ENCODE measurements at places on chromosomes 3 and 15.

DNA sequence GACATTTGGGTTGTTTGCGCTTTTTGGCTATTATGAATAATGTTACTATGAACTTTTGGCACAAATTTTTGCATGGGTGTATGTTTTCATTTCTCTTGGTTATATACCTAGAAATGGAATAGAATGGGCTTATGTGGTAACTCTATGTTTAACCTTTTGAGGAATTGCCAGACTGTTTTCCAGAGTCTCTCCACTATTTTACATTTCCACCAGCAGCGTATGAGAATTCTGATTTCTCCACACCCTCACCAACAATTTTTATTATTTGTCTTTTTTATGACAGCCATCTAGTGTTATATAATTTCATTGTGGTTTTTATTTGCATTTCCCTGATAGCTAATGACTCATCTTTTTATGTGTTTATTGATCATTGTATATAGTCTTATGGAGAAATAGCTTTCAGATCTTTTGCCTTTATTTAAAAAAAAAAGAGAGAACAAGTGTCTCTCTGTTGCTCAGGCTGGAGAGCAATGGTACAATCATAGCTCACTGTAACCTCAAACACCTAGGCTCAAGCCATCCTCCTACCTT lies 247.2 kb downstream of the OPA1 start:
- no peak for DNase-seq

DNA sequence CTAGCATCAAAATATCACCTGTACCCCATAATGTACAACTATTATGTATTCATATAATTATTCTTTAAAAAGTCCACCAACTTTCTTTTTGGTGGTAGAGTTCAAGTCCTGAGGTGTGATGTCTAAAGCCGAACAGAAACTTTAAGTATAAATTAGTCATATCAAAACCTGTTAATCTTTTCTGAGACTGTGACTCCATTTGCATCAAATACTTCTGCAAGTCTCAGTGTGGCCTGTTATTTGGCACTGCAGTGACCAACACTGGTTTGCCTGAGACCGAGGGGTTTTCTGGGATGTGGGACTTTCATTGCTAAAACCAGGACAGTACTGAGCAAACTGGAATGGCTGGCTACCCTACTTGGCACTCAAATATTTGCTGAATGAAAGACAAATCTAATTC lies 7.3 kb downstream of the NGLY1 start:
- DNase-seq = no peak

DNA sequence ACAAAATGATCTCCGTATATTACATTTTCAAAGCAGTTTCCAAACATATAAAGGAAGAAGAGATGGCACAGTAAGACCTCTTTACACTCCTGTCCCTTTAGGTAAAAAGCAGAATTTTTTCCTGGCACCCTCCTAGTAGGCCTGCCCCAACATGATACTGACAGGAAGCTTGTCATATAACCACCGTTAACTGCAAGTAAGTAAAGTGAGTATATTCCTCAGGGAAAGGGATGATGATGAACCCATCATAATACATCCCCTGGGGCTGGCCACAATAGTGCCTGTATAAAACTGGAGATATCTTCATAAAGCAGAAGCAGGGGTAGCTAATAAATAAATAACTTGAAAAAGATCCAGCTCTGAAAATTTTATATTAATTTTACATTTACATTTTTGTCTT lies 893.0 kb downstream of the DIPK2A start:
- DNase-seq = no peak

DNA sequence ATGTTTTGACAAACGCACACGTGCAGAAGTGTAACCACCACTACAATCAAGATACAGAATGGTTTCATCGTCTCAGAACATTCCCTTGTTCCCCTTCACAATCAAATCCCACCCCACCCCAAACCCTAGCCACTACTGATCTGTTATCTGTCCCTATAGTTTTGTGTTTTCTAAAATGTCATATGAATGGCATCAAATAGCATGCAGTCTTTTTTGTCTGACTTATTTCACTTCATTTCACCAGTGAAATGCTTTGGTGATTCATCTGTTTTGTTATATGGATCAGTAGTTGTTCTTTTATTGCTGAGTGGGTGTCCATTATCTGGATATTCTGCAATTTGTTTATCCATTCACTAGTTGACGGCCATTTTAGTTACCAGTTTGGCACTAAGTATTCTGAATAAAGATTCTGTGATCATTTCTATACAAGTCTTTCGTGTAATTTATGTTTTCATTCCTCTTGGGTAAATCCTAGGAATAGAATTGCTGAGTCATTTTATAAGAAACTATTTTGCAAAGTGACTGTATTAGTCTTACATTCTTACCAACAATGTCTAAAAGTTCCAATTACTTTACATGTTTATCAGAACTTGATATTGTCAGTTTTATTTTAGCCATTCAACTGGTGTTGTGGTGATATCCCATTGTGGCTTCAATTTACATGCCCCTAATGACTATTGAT lies 232.8 kb downstream of the CLSTN2 start:
- DNase-seq = no peak

DNA sequence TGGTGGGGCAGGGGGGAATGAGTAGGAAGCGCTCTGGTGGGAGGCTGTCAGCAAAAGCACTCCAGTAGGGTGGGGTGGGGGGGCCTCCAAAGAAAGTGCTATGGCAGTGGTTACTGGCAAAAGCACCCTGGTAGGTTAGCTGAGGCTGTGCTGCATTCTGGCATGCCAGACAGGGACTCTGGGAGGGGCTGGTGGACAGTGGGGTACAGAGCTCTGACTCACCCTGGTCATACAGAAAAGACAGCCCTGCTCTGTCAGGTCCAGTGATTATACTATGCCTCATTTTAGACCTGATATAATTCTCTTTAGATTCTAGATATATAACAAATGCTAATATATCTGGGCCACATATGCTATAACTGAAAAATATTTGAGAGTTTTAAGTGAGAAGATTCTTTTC lies 82.8 kb upstream of the CPNE4 start:
- DNase-seq = no peak

DNA sequence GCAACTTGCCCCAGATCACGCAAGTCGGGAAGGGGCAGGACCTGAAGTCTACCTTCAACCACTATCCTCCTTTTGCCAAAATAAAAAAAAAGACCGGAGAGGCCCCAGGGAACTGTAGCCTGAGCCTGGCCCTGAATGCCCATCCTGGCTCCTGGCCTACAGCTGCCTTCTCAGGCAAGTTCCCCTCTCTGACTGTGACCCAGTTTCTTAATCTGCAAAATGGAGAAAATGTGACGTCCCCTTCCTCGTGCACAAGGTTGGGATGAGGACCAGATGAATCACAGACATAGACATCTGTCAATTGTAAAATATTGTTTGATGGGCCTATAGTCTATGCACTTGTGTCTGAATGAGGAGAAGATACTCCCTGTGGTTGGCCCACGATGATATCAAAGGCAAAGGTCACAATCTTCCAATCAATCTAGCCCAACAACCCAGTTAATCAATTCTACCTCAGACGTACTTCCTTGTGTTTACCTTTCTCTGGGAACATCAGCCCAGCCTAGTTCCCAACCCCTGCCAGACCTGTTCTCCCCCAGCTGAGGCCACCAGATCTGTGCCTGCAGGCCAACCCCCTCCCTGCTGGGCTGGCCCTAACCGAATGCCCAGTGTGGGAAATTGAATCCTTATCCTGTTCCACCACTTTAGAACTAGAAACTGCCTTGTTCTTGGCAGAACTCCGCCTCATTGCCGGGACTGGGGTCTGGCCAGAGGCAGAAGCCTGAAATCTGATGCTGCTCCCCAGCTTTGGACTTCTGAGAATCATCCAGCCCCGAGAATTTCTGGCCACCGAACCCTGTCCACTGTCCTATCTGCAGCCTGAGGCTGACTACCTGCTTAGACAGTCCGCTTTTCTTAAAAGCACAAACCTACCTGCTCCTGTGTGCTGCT lies 101.8 kb upstream of the LIPC start:
- DNase-seq = no peak

DNA sequence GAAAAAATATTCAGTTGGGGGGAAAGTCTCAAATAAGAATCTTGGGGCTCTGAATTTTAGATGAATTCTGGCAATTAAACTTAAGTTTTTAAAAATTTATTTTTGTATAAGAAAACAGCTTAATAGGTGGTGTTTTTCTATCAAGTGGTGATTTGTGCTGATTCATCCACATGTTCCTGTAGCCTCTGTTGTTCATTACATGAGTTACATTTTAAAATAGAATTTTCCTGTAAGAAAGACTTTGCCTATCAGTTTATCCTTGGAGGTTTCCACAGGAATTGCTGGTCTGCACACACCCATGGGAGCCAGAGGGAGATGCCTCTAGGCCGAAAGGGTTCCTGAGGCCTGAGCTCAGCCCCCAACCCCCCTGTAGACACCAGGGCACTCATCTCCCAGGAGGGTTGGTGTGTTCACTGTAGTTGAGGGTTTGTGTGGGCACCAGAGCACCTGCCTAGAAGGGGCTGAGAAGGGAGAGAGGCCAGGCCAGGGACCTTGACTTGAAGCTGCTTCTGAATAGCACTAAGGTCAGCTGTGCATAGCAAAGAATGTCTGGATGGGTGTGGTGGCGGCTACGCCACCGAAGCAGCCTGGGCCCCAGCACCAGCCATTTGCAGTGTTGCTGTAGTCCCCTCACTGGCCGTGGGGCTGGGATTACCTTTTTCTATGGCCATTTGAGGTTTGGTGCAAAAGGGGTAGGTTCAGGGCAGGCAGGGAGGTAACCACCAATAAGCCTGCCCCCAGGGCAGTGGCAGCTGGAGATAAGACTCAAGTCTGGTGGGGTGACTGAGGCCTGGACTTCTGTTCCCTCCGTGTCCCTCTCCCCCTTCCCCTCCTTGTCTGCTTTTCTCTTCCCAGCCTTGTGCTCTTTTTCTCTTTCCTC lies 11.9 kb downstream of the DNAJA4 start:
- DNase-seq = no peak

- no peak for DNase-seq
Observed at GRCh38 chr15:100373942-100374341, 32.2 kb upstream of the ADAMTS17 start.

DNA sequence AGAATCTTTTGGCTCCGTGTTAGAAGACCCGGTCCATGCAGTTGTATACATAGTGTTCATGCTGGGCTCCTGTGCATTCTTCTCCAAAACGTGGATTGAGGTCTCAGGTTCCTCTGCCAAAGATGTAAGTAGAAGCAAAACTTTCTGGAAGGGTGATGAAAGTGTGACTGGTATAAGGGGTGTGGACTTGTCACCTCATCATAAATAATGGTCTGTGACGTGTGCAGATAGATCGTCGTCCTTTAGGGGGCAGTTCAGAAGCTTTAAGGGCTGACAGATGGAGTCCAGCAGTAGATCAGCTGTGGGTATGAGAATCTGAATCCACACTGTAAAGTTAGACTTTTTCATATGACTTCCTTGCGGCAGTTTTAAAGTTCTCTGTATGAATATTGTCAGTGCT lies 15.3 kb downstream of the SEC61A1 start:
- DNase-seq = no peak

DNA sequence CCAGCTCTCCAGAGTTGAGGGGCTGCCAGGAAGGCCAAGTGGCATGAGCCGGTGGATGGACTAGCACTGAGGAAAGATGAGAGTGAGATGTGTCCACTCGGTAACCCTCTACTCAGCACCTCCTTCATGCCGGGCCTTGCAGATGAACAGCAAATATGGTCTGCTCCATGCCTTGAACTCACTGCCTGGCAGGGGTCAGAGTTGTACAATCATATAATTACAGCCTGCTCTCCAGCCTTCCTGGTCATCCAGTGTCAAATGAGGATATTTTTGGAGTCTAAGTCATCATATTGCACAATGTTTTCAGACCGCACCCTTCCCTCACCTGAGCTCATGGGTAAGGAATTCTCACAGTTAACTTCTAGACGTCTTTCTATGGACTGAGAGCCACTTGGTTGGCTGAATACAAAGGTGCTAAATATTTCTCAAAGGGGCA lies 4.9 kb downstream of the MGLL start:
- DNase-seq = no peak

GRCh38 chr3:43198791-43199644 lies 87.3 kb upstream of the SNRK start:
- DNase-seq = no peak

DNA sequence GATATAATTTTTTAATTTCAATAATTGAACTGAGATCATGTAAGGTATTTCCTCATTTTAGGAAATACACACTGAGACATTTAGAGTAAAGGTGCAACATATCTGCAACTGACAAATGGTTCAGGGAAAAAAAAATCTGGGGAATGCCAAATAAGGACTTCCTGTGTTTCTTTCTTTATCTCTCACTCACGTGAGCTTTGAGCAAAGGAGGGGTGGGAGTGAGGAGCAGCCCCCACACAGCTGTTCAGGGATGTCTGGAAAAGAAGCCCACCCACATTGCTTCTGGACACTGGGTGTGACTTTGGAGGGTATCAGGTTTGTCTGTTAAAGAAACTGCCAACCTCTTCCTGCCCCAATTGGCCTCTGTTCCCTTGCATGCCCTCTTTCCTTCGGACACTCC lies 5.6 kb upstream of the TP63 start:
- no peak for DNase-seq

- DNase-seq = no peak
Observed at GRCh38 chr3:72186400-72186855, 401.5 kb upstream of the PROK2 start.

DNA sequence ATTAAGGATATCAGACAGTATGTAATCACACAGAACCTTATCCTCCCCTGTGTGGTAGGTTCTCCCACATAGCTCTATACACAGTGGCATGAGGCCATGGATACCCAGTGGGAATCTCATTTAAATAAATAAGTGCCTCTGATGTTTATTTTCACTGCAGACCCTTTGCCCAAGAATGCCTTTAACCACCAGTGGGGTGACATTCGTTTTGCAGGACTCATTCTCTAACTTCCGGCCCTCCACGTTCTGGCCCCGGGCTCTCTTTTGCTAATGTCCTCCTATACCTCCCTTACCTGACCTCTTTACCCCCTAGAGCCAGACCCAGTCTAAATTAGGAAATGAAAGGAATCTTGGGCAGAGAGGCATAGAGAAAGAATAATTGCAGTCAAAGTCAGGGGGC lies 8.3 kb downstream of the CCDC80 start:
- DNase-seq = no peak

DNA sequence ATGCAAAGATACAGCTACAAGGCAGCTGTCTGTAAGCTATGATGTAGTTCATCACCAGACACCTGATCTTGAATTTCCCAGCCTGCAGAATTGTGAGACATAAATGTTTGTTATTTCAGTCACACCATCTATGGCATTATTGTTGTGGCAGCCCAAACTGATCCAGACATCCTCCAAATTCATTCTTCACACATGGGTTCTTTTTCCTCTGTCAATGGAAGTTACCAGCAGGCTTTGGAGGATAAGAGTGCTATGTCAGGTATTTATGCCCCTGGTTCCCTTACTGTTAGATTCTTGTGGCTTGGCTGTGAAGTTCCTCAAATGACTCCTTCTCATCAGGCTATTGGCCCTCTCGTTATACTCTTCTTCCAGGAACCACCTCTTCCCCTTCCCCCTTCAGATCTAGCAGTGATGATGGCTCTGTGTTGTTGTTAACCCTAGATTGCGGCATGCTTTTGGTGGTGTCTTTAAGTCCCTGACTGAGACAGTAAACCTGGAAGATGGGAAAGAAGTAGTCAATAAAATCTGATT lies 91.0 kb upstream of the CHMP2B start:
- no peak for DNase-seq

DNA sequence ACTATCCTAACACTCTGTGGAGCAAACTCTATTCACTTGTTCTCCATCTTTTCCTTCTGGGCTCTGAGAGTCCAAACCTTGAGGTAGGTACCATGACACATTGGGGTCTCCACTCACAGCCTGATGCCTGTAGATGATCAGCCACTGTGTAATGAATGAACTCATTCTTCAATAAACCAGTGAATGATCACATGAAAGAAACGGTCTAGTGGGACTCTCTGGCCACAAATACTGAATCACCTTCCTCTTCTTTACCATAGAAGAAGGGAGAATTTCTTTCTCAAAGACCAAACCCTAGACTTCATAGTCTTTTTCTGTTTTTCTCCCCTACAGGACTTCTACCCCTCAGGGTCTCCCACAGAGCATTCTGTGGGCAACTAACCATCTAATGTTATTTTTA lies 20.5 kb upstream of the ABHD2 start:
- no peak for DNase-seq

Data from stimulated activated CD4-positive, alpha-beta T cell treated with anti-CD3 and anti-CD28 coated beads, Interleukin-2, amount 100 ng/mL, for 48 hours (primary cell).